Hindlimb muscle (tissue), 1 donor: ENCODE measurements at places on chromosomes 1 and 21.

DNA sequence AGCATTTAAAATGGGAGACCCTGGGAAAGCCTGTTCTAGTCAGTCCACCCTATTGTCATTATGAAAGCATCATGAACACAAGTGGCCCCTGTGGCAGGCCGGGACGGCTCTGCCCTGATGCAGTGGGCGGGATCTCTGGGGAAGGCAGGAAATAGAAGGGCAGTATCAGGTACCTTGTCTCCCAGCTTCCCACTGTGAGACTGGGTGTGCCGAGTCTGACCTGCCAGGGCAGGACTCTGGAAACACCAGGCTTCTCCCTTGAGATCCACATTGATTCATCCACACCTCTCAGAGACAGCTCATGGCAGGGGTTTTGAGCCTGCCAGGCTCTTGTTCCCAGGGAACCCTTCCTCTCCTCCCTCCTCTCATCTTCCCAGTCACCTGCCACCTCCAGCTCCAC is 24.5 kb upstream of the GNPAT start:
- DNase-seq, result no peak

DNA sequence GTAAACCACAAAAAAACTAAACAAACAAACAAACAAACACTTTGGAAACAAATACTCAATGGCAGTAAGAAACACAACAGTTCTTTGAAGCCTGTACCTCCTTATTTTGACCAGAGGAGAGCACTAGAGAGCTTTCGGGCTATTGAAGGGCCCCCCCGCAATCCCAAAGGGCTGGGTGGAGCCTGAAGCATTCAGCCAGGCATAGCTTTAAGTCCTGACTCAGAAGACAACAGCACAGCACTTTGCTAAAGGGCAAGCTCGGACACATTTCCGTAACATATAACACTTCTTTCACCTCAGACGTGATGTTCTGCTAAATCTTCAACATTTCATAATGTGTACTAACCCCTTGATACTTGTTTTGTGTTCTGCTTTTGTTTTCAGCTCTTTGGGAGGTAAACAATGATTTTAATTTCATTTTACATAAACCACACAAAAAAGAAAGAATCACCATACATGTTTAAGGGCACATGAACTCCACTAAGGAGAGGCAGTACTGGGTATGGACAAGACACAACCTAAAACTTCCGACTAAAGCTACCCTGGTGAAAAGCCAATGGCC is 9.7 kb upstream of the SHCBP1L start:
- peak; percentile 82 for DNase-seq

DNA sequence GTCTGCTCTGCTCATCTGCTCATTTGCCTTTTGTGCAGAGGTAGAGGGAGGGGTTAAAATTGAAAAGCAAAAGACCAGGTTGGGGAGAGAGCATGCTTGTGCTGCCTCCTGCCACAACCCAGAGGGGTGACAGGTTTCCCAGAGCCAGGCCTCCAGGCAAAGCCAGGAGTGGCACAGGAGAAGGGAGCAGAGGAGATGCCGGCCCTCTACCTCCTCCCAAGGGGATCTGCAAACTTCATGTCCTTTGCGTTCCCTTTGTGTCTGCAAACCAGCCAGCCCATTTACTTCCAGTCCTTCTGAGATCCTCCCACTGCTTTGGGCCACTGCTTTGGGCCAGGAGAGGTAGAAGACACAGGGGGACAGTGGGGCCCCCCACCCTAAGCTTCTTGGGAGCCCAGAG is 67.8 kb downstream of the EPHB2 start:
- DNase-seq, result no peak

DNA sequence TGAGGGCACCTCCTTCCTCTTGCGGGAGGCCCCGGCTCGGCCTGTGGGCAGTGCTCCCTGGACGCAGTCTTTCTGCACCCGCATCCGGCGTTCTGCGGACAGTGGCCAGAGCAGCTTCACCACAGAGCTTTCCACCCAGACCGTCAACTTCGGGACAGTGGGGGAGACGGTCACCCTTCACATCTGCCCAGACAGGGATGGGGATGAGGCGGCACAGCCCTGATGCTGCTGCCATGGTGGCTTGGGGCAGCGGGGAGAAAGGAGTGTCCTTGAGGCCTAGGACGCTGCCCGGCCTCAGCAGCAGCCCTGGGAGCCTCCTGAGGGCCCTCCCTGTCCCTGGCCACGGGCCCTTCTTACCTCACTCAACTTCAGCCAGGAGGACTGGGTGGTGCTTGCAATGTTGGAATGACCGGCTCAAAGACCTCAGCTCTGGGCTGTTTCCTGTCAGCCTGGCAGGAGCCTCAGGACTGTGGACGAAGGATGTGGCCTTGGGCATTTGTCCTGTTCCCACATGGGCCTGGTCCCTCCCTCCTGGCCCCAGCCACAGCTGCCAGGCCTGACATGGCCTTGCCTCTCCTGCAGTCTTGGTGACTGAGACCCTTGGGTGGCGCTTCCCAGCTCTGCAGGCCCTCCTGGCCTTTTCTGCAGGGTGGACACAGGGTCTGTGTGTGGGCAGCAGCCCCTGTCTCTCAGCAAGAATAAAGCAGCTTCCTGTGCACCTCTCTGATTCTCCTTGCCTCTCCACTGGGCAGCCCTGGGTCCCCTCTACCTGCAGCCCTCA is 45.9 kb downstream of the TRIM11 start:
- no peak for DNase-seq

- peak; percentile 38 for DNase-seq
Measured at GRCh38 chr21:27192281-27192949, 225.5 kb upstream of the ADAMTS5 start.

GRCh38 chr1:172165403-172165802 is 255.1 kb upstream of the C1orf105 start:
- DNase-seq, result no peak

DNA sequence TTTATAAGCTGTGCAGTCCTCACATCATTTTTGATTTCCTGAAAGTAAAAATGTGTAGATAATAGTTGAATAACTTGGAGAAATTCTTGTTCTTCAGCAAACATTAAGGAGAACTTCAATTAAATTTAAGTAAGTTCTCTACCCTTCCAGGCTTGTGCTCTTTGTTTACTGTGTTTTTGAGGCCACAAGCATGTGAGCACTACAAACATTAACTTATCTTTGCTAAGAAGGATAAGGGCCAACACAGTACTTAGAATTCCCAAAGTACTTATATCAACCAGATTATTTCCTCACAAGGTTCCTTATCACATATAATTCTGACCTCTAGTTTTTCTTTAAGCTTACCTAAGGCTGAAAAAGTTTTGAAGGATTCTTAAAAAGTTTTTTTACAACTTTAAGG is 24.7 kb upstream of the RWDD3 start:
- DNase-seq, result no peak

GRCh38 chr1:203126866-203127665 is 460 bp upstream of the ADORA1 start:
- no peak for DNase-seq

DNA sequence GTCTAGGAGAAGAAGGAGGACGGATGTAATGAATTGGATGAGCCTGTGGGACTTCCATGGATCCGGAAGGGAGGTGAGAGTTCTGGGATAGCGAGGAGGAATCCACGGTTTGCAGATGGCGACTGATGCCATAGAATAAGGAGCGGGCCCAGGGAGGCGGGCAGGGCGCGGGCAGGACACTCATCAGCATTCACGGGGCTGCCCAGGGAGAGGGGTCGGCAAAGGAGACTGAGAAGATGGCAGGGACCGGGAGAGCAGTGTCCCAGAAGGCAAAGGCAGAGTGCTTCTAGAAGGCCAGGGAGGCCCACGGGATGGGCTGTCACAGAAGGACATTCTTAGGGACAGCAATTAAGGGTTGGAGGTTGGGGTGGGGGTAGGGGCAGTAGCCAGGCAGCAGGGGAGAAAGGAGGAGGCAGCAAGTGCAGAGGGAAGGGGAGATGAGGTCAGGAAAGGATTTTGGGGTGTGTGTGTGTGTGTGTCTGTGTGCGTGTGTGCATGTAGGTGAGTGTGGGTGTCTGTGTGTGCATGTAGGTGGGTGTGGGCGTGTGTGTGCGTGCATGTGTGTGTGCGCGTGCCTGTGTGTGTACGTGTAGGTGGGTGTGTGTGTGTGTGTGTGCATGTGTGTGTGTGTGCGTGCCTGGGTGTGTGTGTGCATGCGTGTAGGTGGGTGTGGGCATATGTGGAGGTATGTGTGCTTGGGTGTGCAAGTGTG is 1.1 kb upstream of the COL8A2 start:
- DNase-seq, result no peak

DNA sequence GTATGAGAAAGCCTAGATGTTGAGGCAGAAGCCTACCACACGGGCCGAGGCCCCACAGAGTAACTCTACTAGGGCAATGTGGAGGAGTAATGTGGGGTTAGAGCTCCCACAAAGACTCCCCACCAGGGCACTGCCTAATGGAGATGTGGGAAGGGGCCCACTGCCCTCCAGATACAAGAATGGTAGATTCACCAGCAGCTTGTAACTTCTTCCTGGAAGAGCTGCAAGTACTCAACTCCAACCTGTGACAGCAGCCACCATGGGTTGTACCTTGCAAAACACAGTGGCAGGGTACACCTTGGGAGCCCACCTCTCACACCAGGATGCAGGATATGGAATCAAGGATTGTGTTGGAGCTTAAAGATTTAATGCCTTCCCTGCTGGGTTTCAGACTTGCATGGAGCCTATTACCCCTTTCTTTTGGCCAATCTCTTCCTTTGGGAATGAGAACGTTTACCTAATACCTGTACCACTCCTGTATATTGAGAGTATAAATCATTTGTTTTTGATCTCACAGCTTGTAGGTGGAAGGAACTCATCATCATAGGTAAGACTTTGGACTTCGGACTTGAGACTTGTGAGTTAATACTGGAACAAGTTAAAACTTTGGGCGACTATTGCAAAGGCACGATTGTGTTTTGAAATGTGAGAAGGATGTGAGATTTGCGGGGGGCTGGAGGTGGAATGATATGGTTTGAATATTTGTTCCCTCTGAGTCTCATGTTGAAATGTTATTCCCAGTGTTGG is 57.5 kb downstream of the TENT5C start:
- DNase-seq, result no peak

DNA sequence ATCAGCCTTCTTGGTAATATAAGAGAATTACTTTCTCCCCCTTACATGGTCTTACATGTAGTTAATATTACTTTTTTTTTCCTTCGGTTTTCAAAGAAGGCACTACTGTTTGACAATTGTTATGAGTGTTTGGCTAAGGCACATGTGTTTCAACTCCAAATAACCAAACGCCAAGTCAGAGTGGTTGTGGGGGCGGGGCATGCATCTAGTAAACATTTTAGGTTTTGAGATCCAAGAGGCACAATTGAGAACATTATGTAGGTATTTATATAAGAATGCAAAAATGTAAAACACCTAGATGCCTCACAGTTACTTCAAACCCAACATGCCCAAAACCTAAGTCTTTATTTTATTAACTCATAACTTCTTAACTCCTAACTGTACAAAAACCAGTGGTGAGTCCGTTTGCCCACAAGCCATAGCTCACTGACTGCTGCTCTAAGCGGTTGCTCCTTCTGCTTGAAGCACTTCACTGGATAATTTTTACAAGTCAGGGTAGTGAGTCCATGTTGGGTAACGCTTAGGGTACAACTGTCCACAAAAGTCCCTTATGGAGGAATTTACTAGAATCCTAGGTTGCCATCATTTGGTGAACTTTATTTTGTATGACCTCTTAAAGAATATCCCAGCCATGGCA is 189.9 kb downstream of the HUNK start:
- DNase-seq, result no peak

DNA sequence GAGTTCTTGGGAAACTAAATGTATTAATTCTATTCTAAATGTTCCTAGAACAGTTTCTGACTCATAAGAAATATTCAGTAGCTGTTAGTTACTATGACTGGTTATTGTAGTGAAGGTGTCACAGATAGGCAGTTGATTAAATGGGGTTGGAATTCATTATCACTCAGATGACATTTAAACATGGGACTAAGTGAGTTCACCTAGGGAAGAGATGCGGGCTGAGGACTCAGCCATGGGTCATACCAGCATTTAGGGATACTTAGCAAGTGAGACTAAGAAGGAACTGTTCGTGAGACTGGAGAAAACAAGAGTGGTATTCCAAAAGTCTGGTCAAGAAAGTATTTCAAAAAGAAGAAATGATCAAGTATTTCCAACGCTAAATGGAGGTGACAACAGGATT is 125.1 kb upstream of the ADGRL4 start:
- DNase-seq, result no peak

- no peak for DNase-seq
Measured at GRCh38 chr1:116417678-116418077, 44.6 kb downstream of the ATP1A1 start.

- no peak for DNase-seq
Measured at GRCh38 chr1:186559601-186560116, 98.7 kb upstream of the PDC start.

GRCh38 chr1:116674011-116674531 is 6.5 kb upstream of the IGSF3 start:
- peak; percentile 92 for DNase-seq
